Psoas muscle (tissue), 8 donors: ENCODE measurements at places on chromosomes 4 and X. TPM values are rescaled to one million over a fixed set of nuclear protein-coding genes. Genes with fewer than 3 reads are reported as not detected.

The SLC7A11 gene
- total RNA-seq, result 0.14 TPM

The TRAM1L1 gene
- total RNA-seq, result 0.25 TPM

The TAF7L gene
- not detected for total RNA-seq

The HEPH gene
- total RNA-seq, result 0.34 TPM

The ADH1A gene
- total RNA-seq, result 0.30 TPM

The MAGEE1 gene
- total RNA-seq, result 0.96 TPM

The L1CAM gene
- 1.5 TPM for total RNA-seq

The BDH2 gene
- 12.9 TPM for total RNA-seq

The SMIM14 gene
- total RNA-seq, result 7.0 TPM

The RBMX2 gene
- 8.5 TPM for total RNA-seq

The HSFX2 gene
- total RNA-seq, result not detected

The CASK gene
- 9.7 TPM for total RNA-seq

The GNRHR gene
- not detected for total RNA-seq
